Dermis microvascular lymphatic vessel endothelial cell (primary cell): ENCODE measurements at places on chromosomes 11 and 22. TPM values are rescaled to one million over a fixed set of nuclear protein-coding genes. Genes with fewer than 3 reads are reported as not detected.

DNA sequence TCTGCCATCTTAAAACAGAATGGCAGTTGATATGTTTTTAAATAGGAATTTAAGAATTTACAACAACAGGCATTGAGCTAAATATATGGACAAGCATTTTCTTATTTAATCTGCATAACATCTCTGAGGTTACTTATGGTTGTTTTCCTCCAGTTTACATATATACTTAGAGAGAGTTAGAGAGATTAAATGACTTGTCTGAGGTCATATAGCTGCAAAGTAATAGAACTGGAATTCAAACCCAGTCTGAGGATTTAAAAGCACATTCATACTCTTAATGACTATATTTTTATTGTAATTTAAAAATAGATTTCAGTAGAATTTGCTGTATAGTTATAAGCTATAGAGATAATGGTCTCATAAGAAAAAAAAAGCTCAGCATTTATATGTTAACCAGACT lies 81.4 kb upstream of the GRIK4 start:
- no peak for DNase-seq

GRCh38 chr22:25666308-25666707 lies 75.7 kb upstream of the MYO18B start:
- no peak for DNase-seq

- no peak for DNase-seq
Measured at GRCh38 chr11:102615077-102615893, 9.8 kb downstream of the MMP20 start.

GRCh38 chr11:114258696-114259095 lies 37.5 kb upstream of the NNMT start:
- no peak for DNase-seq

- no peak for DNase-seq
Measured at GRCh38 chr22:45602004-45602733, 69.5 kb upstream of the ATXN10 start.

DNA sequence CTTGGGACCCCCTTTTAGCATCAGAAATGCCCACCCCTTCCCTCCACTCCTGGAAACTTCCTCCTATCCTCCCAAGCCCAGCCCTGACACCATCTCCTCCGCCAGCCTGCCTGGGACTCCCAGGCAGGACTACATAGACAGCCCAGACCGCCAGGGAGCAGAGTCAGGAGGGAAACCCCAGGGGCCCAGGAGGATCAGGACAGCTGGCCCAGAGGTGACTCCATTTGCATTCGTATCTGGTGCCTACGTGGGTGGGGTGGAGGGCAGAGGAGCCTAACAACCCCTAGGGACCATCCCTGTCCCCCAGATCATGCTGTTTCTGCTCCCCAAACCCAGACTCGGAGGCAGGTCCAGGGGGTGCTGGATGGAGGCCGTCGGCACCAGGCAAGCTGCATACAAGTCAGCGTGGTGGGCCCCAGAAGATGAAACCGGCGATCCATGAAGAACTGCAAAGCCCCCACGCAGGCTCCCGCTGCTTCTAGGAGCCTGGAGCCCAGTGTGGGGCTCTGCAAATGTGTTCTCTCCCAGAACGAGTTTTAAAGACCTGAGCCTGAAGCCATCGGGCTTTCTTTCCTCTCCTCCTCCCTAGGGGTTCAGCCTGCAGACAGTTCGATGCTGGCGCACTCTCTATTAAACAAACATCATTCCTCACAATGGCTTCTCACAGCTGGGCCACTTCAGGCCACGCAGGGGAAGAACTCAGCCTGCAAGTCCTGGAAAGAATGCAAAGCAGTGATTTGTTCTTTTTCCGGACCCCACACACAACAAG lies 1506.8 kb downstream of the BRD1 start:
- no peak for DNase-seq

Gene CSRP3
- total RNA-seq = not detected in 2 replicates

Gene SLC22A6
- total RNA-seq = not detected in 2 replicates

Gene LRRC56
- total RNA-seq = 0.26 and 0.51 TPM in 2 replicates

GRCh38 chr11:21625982-21626381 lies 566.9 kb upstream of the ANO5 start:
- DNase-seq = no peak

DNA sequence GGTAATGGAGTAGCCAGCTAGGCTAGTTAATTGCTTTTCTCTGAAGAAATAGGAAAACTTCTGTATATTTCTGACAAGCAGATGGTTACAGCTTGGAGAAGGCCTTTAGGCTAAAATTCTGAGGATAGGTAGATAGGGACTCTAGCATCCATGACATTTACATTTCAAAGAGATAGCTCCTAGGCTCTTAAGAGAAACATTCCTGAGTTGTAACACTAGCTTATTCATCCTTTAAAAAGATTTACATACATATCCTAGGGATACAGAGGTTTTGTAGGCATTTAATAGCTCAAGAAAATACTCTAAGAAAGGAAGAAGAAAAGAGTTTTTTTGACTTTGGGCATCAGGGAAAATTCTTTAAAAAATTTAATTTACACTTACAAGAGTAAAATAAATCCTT lies 130.9 kb upstream of the CCDC179 start:
- no peak for DNase-seq

DNA sequence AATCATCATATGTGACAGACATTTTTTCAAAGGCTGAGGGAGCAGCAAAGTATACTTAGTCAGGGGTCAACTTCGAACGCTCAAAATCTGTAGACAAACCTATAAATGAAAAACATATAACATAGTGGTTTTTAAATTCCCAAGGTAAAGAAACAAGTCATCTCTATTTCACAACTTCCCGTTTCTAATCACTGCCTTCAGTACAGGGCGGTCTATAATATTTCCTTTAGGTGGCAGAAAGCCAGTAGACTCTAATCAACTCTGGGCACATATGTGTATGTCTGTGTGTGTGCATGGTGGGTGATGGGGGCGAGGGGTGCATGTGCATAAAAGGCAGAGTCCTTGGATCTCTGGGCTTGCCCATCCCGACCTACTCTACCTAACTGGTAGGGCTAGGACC lies 55.0 kb upstream of the ARFGAP3 start:
- DNase-seq = no peak

DNA sequence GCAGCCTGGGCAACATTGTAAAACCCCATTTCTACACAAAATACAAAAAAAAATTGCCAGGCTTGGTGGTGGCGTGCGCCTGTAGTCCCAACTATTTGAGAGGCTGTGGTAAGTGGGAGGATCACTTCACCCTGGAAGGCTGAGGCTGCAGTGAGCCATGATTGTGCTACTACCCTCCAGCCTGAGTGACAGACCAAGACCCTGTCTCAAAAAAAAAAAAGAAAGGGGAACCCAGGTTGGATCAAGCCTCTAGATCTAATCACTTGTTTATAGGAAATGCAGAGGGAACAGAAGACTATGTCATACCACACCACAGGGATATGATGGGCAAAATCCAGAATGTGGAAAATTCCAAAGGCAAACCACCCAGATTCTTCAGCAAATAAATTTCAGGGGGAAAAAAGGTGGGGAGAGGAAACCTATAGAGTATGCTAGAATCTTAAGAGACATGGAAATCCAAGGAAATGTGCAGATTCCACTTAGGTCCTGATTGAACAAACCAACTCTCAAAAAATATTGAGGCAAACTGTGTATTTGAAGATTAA lies 16.5 kb upstream of the MALAT1 start:
- no peak for DNase-seq

GRCh38 chr11:76674517-76675400 lies 4.2 kb upstream of the LRRC32 start:
- no peak for DNase-seq
